ENCODE measurements at places on chromosomes 1 and 21. TPM values are rescaled to one million over a fixed set of nuclear protein-coding genes. Genes with fewer than 3 reads are reported as not detected.

DNA sequence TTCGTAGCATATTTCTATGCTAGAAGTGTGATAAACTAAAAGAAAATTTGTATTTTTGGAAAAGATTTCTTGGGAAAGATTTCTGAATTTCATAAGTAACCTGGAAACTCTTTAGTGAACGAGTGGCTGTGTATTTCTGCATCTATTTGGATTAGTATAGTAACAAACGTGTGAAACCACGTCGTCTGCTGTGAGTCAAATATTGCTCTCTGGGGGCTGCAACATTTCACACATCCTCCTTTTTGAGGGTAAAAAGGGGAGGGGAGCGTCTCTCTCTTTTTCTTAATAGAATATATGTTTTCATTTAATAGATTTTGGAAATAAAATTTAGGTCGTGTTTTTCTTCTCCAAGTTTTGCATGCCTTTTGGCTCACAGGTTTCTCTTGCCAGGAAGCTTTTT is 44.8 kb downstream of the LHX9 start:
- DNase-seq, result no peak

DNA sequence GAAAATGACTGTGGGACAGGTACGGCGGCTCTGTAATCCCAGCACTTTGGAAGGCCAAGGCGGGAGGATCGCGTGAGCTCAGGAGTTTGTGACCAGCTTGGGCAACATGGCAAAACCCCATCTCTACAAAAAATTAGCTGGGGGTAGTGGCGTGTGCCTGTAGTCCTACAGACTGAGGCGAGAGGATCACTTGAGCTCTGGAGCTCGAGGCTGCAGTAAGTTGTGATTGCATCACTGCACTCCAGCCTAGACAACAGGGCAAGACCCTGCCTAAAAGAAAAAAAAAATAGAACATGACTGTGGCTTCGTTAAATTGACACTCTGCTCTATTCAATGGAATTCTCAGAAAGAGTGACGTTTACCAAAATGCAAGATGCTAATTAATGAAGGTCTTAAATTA is 3.9 kb upstream of the DBT start:
- DNase-seq, result no peak

Gene SEMA6C
- 8.2 TPM for total RNA-seq

GRCh38 chr1:70552662-70553566 is 141.8 kb downstream of the CTH start:
- DNase-seq, result no peak

Gene AP4B1
- total RNA-seq, result 11.1 TPM

DNA sequence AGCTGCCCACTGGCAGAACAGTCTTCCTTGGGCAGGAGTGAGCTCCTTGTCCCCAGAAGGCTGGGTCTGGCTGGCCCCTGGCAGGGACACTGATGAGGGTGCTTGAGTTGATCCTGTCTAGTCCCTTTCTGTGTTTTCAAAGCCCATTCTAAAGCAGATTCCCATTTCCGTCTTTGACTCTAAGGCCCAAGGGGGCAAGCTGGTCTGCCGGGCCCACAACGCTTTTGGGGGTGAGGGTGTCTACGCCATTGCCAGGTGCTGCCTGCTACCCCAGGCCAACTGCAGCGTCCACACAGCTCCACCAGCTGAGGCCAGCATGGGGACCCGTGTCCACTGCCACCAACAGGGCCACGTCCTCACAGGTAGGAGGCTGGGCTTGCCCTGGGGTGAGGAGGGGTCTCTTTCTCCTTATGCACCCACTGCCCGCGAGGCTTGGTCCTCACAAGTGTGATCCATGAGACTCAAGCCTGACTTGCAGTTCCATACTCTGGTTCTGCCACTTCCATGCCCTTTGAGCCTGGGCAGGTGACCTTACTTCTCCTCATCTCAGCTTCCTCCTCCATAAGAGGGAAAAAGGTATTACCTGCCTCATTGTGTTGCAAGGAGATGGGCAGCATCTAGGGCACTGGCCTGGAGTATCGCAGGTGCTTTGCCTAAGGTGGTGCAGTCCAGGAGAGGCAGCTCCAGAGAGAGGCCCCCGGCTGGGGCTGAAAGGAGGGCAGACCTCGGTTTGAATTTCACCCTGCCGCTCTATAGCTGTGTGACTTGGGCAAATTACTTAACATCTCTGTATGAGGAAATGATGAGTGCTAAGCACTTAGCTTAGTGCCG is 20.2 kb downstream of the PCSK9 start:
- DNase-seq, result no peak

Gene TNNI3K
- 0.49 TPM for total RNA-seq

Gene ECE1
- total RNA-seq, result 66.8 TPM

Gene MAN1A2
- total RNA-seq, result 38.1 TPM

- no peak for DNase-seq
Measured at GRCh38 chr1:87549738-87550137, 221.1 kb downstream of the LMO4 start.

- no peak for DNase-seq
Measured at GRCh38 chr1:183019860-183020259, 3.4 kb upstream of the LAMC1 start.

- DNase-seq, result no peak
Measured at GRCh38 chr1:180186831-180187230, 32.2 kb downstream of the QSOX1 start.

Gene UBL4B
- total RNA-seq, result 0.57 TPM

DNA sequence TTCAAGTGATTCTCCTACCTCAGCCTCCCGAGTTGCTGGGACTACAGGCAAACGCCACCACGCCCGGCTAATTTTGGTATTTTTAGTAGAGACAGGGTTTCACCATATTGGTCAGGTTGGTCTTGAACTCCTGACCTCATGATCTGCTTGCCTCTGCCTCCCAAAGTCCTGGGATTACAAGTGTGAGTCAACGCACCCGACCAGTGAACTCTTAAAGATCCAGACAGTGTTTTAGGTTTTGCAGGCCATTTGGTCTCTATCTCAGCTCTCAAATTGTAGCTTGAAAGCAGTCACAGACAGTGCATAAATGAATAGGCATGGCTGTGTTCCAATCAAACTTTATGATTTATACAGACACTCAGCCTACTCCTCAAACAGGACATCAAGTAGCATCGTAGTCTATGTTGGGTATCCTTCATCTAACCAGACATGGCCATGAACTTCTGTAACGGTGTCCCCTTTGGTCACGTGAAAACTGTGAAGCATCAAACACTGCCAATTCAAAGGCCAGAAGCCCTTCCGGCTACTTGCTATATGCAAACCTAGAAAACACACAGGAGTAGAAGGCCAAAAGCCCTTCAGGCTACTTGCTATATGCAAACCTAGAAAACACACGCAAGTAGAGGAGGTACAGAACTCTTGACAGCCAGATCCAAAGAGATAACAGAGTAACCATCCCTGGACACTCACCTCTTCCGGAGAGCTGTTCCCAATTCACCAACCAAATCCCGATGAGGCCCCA is 3.1 kb downstream of the FUCA1 start:
- no peak for DNase-seq

- DNase-seq, result no peak
Measured at GRCh38 chr21:27152996-27153395, 186.1 kb upstream of the ADAMTS5 start.

DNA sequence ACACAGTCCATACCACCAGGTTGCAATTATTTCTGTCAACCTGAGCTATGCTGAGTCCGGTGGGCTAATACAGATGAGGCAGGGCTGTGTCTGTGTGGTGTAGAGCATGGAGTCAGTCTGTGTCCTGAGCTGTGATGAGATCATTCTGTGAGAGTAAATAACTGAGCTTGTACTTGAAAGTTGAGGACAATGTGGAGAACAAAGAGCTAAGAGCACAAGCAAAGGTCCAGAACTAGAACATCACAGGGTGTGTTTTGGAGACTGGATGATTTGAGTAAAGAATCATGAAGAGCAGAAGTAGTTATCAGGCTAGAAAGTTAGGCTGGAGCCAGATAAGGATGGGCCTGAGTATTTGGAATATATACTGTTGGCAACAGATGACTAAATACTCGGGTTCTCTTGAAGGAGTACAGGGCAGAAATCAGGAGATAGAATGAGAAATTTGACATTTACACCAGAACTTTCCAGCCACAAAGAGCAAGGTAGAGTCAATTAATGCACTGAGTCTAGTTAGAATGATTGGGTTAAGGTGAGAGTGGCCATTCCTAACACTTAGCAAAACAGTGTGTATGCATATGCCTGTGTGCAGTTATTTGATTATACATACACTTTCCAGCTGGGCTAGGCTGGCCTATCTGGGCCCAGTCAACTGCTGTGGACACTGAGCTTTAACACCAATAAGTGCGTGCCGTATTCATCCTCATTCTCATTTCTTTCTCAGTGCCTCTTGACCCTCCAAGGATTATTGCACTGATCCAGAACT is 48.8 kb downstream of the LEPR start:
- DNase-seq, result no peak

- DNase-seq, result no peak
Measured at GRCh38 chr1:85623061-85623471, 42.5 kb downstream of the CCN1 start.

- DNase-seq, result no peak
Measured at GRCh38 chr1:224736619-224737352, 120.7 kb downstream of the CNIH3 start.

Gene BRDT
- not detected for total RNA-seq

GRCh38 chr1:47849591-47850261 is 147.5 kb downstream of the TRABD2B start:
- DNase-seq, result no peak

Gene CD247
- 0.57 TPM for total RNA-seq

- no peak for DNase-seq
Measured at GRCh38 chr1:13730751-13731482, 30.9 kb downstream of the PRDM2 start.

- DNase-seq, result no peak
Measured at GRCh38 chr1:44677201-44677766, 2.8 kb downstream of the ARMH1 start.

Gene SELENON
- total RNA-seq, result 85.1 TPM

Gene MTARC1
- 26.5 TPM for total RNA-seq

GRCh38 chr1:81706650-81707435 is 93.9 kb upstream of the ADGRL2 start:
- DNase-seq, result no peak

Gene JAM2
- total RNA-seq, result 0.15 TPM

DNA sequence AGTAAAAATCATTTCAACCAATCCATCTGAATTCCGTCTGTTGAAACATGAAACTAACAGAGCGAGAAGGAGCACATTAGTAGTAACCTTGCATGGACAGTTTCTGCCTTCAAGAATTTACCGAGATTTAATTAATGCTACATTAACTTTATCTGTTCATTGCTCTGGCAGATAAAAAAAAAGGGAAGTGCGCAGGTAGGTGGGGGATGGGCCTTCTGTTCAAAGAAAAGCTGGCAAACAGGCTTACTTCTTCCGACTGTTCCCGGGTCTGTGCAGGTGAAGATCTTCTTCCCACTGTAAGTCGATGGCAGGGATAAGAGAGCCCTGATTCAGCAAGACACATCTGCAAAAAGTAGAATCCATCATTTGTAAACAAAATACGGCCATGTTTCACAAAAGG is 172.6 kb upstream of the DMRTA2 start:
- DNase-seq, result no peak

Gene F5
- total RNA-seq, result 0.37 TPM

Gene RAB3B
- total RNA-seq, result 15.1 TPM

Measured in HCT116 (cell line).